ENCODE measurements at places on chromosomes 7 and 10.

- DNase-seq: no peak
These were observed 15.4 kb downstream of the FGF8 start for GRCh38 chr10:101760510-101760909.

GRCh38 chr7:44460325-44460724 lies 30.1 kb downstream of the NUDCD3 start:
- no peak for DNase-seq

GRCh38 chr7:14395860-14396259 lies 406.4 kb upstream of the ETV1 start:
- no peak for DNase-seq

DNA sequence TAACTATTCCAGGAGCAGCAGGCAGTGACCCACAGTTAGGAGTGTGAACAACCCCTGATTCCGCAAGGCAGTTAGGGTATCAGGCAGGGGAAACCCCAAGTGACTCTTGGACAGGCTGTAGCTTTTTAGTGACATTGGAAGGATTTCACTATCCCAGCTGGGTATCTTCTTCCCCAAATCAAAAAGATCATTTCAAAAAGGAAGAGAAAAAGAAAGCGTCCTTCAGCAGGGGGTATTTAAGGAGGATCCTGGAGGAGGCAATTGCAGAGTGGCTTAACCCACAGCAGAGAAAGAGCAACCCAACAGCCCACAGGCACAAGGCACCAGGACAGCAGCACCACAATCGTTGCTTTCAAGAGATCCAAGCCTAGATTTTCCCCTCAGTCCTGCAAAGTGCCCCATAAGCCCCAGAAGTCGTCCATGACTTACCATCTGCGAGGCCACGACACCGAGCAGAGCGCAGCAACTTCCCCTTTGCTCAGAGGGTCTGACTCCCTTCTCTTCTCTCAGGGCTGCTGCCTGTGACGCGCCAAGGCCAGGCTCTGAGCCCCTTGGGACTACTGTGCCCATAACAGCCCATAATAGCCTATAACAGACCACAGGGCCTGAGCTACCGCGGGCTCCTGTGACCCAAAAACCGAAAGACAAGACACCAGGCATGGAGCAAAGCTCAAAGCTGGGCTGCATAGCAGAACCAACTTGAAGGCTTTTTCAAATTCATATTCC lies 19.8 kb downstream of the PIK3AP1 start:
- DNase-seq: no peak

GRCh38 chr7:88312061-88312663 lies 5.5 kb upstream of the STEAP4 start:
- DNase-seq: no peak

DNA sequence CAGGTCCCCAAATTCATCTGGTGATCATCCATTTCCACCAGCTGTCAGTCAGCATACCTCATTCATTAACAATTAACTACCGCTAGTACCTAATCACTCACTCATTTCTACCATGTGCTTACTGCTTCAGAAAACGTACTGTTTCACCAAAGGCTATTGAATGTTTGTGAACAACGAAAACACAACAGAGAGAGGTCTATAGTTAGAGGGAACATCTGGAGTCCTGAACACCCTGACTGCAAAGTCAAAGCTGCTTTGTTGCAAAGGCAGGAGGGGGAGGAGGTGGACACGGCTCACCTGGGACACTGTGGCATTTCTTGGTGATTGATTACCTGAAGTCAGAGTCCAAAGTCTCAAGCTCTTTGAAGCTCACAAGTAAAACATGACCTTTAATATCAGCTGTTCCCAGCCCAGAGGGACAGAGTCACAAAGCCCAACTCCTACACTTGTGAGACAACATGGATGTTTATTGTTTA lies 342.3 kb upstream of the ADARB2 start:
- DNase-seq: no peak

- DNase-seq: no peak
These were observed 74.4 kb upstream of the TCF7L2 start for GRCh38 chr10:112875476-112876267.

DNA sequence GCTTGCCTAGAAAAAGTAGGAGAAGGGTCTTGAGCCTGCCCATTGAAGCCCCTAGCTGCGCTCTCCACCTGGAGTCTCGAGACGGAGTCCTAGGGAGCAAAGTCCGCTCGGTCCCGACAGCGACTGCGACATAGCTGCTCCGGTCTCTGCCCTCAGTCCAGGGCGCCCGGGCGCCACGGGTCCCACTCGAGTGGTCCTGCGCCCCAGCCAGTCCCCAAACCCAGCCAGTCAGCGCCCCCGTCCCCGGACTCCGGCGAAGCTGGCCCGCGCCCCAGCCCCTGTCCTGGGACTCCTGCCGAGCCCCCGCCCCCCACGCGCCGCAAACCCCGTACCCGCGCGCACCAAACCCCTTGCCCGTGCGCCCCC lies 490 bp downstream of the TNS3 start:
- no peak for DNase-seq

GRCh38 chr10:76211691-76212090 lies 780.3 kb downstream of the LRMDA start:
- no peak for DNase-seq

DNA sequence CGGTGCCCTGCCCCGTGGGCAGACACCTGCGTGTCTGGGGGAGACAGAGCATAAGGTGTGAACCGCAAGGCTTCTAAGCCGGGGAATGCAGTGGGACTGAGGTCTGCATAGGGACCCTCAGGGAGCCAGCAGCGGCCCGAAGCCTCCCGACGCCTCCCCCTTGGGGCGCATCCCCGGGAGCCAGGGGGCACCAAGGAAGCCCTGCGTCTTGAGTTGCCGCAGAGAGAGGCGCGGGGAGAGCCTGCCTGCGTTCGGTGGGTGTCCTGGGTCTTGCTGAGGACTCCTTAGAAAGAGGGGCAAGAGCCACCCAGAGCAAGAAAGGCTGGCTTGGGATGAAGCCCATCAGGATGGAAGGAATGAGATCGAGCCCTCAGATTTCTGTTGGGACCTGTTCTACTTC lies 18.2 kb upstream of the UNCX start:
- DNase-seq: no peak

DNA sequence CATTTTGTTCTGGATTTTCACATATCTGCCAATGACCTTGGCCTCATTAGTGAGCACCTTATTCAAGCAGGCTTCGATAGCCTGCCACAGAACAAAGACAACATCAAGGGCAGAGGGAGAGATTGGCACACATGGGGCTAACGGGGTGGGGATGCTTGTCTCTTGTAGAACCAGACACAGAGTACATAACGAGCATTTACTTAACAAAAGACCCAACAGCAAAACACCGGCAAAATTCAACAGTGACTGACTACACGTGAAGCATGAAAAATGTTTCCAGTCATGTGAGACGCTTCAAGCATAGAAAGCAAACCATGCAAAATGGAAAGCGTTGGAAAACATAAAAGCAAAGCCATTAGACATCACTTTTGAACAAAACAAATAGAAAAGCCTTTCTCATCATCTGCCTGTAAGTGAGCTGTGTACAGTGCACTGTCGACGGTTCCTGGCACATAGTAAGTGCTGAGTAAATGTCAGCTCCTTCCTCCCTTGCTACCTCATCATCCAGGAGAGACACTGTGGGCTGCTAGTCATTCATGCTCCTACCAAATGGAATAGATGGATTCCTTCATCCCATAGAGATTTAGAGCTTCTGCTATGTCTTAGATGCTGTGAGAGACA lies 134.4 kb upstream of the AGK start:
- no peak for DNase-seq

DNA sequence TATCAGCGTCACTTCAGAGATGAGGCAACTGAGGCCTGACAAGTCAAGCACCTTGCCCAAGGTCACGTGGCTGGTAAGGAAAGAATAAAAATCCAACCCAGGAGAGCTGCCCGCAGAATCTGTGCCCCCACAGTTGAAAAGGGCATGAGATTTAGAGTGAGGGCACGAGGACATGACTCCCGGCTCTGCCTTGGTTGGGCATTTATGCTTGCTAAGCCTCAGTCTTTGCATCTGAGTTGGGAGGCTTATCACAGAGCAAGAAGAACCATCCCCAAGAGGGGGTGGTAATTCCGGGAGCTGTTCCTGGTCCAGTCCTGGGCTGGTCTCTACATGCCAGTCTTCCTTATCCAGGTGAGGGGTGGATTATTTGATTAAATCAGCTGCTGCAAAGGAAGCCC lies 37.3 kb downstream of the PLPP4 start:
- DNase-seq: no peak

GRCh38 chr7:4638781-4639575 lies 43.1 kb upstream of the FOXK1 start:
- no peak for DNase-seq

DNA sequence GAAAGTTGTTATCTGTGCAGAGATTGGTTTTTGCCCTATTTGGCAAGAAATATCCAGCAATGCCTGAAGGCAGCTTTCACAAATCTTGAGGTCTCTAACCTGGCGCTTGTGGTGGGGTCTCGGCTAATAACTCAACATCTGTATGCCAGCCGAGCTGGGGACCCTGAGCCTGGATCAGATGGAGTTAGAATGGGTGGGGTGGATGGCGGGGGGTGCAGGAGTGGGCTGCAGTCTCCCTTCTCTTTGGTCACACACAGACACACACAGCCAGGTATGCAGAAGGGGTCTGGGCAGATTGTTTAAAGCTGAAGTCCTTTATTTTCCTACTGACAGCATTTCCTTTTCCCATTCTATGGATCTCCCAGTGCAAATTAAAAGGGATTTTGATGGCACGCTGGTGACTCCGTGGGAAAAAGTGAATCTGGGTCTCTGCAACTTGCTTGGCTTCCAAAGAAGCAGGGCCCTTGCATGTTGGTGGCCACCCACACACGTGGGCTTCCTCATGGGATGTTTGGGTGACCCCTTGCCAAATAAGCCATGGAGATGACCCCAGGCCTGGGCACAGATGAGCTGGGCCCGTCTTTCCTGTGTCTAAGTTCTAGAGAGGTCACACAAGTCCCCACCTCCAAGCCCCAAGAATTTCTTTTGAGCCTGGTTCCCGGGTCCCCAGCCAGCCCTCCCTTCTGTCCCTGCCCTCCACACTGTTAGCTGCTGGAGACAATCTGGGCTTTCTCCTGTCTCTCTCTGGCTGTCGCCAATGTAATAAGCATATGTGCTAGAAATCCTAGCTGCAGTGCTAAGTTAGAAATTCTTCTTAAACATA lies 39.9 kb upstream of the EMX2 start:
- no peak for DNase-seq

- no peak for DNase-seq
These were observed 69.7 kb downstream of the CPVL start for GRCh38 chr7:29076631-29077030.

GRCh38 chr7:138499340-138499739 lies 39.3 kb downstream of the TRIM24 start:
- no peak for DNase-seq

DNA sequence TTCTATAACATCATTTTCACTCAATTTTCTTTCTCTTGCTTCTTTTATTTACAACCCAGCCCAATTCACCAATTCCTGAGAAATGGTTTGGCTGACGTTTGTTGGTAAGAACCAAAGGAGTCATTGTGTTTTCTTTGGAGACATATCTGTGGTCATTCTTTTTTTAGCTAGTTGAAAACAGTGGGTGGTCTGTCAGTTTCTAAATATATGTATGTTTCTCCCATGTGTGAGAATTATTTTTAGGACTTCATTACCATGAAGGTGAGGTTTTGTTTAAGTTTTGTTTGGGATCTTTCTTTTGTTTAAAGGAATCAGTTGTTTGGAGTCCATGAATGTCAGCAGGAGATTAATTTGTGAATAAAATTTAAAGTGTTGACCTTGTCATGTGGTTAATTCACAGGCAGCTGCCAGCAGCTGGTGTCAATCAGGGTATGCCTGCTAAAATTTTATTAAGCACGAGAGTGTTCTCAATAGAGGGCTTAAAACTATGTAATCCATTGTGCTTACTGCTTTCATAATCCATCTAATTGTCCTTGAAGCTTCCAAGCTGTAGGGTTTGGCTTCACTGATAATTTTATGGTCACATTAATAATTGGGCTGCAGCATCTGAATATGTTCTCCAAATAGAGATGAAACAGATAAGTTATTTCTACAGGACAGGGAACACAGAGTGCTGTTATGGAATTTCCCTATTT lies 38.7 kb downstream of the INSYN2A start:
- DNase-seq: no peak

GRCh38 chr7:81715984-81716588 lies 53.8 kb downstream of the HGF start:
- no peak for DNase-seq

GRCh38 chr10:4088354-4089066 lies 303.5 kb upstream of the KLF6 start:
- DNase-seq: peak; percentile 11

- DNase-seq: no peak
These were observed 141.9 kb downstream of the CUX1 start for GRCh38 chr7:101959342-101959741.

GRCh38 chr7:123615344-123615743 lies 13.7 kb downstream of the ASB15 start:
- no peak for DNase-seq

DNA sequence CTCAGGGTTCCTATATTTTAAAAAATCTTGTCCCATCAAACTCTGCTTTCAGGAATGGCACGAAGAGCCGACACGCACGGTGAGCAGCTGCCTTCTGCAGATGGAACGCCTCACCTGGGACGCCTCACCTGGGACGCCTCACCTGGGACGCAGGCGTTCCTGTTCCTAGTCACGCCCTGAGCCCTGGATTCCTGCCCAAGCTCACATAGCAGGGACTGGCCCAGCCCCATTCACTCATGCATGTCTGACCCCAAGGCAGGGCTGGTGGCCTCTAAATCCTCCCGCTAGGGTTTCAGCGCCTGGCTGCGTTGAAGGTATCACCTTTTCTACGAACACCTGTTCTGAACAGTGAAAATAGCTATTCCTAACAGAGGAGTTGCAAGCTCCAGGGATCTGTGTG lies 49.8 kb downstream of the CARD11 start:
- DNase-seq: no peak

- DNase-seq: no peak
These were observed 156.3 kb upstream of the PRSS58 start for GRCh38 chr7:142414135-142414534.

- DNase-seq: no peak
These were observed 39.7 kb downstream of the MALSU1 start for GRCh38 chr7:23338863-23339262.

DNA sequence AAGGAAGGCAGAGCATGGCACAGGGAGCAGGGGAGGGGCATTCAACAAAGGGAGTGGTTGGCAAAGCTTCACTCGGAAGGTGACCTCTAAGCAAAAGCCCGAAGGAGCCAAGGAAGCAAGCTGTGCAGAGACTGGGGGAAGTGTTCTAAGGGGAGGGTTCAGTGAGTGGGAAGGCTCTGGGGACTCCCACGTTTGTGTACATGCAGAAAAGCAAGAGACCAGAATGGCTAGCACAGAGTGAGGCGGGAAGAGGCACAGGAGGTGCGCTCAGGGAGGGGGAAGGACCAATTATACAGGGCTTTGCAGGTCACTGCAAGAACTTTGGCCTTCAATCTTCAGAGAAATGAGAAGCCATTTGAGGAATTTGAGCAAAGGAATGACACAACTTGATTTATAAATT lies 7.4 kb downstream of the ARHGAP21 start:
- no peak for DNase-seq

DNA sequence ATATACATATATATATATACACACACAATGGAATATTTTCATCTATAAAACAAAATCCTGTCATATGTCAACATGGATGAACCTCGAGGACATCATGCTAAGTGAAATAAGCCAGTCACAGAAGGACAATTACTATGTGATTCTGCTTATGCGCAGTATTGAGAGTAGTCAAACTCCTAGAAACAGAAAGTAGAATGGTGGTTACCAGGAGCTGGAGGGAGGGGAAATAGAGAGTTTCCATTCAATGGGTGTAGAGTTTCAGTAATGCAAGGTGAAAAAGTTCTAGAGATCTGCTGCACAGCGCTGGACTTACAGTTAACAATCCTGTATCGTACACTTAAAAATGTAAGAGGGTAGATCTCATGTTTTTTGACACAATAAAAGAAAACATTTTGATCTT lies 181.9 kb downstream of the CDCA7L start:
- no peak for DNase-seq

Measured in stimulated activated CD8-positive, alpha-beta memory T cell treated with anti-CD3 and anti-CD28 coated beads, Interleukin-15, amount 100 ng/mL, for 4 hours (primary cell).